Esophagus squamous epithelium (tissue), 5 donors: ENCODE measurements at places on chromosomes 6 and 20.

GRCh38 chr20:20971810-20972209 lies 134.3 kb downstream of the LINC00237 start:
- no peak for DNase-seq

DNA sequence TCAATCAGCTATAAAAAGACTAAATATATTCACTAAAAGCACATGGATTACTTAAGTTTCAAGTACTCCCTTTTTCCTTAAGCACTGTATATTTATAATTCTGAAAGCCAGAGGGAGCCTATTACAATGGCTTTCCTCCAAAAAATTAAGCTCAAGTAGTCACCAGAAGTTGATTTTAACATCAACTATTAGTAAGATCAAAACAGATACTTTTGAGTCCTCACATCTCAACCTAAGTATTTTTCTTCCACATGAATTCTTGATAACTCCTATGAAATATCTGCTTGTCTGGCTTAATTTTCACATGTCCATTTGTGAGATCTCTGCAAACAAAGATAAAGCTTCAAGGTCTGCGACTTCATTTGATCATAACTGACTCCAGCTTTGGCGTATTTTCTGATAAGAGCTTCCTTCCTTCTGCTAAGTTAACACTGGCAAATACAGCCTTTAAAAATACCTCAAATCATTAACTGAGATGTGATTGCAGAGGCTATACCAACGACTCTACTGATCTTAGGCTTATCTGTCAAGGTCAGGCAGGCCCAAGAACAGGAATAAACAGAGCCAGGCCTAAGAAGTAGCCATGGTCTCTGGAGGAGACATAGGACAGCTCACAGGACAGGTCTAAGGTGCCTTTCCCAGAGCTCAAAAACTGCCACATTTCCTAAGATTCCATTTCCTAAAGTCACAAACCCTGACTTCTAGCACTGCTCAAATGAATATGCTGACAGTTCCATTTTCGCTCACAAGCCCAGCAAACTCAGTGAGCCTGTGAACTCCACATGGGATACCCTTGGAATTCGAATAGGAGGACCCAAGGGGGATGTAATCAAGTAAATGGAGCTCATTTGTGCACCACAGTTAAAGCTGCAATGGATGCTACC lies 10.0 kb downstream of the SNX5 start:
- DNase-seq: no peak

DNA sequence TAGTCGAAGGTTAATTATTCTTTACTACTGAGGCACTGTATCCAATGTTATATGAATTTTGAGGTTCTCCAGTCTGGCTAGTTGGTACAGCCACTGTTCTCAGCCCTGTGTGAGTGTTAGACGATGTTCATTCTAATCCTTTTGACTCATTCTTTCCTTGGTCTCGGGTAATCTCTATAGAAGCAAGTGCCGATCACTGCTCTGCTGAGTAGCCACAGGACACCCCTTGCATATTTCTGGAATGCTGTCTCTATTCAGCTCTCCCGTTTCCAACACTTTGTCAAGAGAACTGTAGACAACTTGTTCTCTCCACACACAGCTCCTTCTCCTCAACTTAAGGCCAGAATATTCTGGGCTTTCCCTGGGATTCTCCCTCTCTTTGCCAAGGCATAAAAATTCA lies 42.4 kb upstream of the PLCB1 start:
- DNase-seq: no peak

- no peak for DNase-seq
Observed at GRCh38 chr20:35226884-35227681, 593 bp downstream of the MMP24 start.

- DNase-seq: no peak
Observed at GRCh38 chr6:105372849-105373182, 30.1 kb downstream of the PREP start.

DNA sequence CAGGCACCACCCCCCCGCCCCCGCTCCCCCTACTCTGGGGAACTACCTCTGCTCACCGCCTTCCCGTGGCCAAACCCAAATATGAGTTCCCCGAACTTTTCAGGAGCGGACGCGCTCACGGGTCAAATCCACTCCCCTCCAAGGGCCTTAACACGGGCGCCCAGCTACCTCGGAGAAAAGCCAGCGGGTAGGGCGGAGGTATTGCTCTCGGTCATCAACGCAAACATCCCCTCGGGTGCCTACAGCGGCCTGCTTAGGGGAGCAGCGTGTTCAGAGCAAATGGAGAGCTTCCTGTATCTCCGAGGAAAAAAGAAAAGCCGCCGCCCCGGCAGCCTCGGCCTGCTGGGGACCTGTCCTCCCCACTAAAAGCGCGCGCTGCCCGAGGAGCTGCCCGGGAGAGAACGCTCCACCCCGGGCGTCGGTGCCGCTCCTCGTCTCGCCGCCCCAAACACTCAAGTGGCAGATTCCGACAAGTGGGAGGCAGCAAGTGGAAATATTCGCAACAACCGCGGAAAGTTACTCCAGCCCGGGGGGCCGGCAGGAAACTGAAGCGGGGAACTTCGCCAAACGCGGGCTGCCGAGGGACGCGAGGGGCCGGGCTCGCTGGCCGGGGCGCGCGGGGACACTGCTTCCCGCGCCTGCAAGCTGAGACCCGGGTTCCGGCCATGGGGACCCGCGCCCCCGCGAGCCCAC lies 699 bp downstream of the PTPRT start:
- DNase-seq: no peak

- DNase-seq: no peak
Observed at GRCh38 chr20:41748051-41748450, 129.9 kb upstream of the CHD6 start.

- DNase-seq: no peak
Observed at GRCh38 chr6:71533939-71534379, 245.3 kb downstream of the OGFRL1 start.

DNA sequence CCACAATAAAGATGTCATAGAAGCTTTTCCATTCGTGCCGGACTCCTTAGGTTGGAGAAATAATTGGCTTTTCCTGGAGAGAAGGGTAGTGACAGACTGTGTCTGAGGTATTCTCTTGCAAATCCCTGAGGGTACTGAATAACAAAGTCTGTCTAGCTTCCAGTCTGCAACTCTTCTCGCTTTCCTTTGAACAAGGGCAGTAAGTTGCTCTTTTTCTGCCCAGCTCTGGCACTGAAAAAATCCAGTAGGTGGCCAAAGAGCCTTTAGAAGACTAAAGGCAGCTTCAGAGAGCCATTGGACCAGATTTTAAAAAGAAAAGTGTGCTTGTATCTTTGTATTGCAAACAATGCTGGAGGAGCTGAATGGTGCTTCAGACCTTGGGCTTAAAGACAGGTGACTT lies 20.7 kb upstream of the RREB1 start:
- no peak for DNase-seq

GRCh38 chr20:35320396-35321126 lies 28.3 kb upstream of the FAM83C start:
- DNase-seq: no peak

DNA sequence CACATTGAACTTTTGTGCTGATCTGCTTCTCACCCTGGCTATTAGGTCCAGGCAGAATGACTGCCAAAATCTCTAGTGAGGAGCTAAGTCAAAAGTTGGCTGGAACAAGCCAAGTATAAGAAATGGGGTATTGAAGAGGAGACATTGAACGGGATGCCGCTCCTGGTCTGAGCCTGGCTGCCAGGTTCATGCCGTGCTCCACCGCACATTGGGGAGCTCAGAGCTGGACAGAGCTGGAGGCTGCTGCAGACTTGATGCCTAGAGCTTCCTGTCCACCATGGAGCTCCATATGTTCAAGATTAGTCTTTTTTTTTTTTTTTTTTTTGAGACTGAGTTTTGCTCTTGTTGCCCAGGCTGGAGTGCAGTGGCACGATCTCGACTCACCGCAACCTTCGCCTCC lies 4.1 kb upstream of the IFT52 start:
- DNase-seq: no peak

DNA sequence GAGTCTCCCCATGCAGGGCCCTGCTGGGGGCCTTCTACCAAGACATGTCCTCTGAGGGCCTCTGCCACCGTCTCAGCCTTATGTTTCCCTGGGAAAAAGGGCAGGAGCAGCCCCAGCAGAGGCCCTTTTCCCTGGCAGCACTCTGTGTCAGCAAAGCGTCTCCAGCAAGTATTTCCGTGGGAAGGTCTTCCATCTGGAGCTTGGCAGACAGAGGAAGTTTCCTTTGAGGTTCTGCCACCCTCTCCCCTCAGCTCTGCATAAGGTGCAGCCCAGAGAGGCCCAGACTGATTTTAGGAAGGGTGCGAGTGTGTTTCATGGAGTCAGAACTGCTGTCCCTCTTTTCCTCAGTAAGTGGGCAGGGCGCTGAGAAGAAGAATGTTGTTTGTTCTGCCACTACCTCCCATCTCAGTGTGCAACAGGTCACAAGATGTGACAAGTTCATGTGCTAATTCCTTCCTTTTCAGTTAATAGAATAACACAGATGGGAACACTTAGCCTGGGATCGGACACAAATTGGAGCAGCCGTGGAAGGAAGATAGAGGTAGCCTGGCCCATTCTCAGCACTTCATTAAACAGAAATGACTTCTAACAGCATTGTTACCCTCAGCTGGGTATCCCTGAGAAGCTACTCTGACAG lies 784.4 kb downstream of the MAFB start:
- DNase-seq: no peak

DNA sequence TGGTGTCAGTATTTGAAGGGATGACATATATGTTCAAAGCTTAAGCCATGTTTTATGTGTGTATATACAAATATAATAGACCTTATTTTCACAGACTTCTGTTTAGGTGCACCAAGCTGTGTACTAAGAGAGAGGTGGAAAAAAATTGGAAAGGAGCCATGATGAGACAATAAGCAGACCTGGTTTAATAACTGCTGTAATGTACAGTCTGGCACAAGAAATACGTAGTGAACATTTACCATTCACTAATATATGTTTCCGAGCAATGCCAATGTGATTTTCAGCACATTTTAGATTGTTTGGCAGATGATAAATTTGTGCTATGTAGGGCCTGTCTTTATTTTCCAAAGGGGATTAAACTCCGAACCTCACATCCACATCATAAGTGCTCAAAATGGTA lies 116.3 kb downstream of the KHDC1L start:
- DNase-seq: no peak

GRCh38 chr6:137892271-137892708 lies 25.2 kb downstream of the TNFAIP3 start:
- DNase-seq: no peak

- DNase-seq: no peak
Observed at GRCh38 chr20:62759981-62760431, 36.3 kb upstream of the MRGBP start.
